ENCODE measurements at places on chromosomes 6 and 20.
A peak's percentile ranks its signal among the peaks of the same experiment; 100 is the strongest.

DNA sequence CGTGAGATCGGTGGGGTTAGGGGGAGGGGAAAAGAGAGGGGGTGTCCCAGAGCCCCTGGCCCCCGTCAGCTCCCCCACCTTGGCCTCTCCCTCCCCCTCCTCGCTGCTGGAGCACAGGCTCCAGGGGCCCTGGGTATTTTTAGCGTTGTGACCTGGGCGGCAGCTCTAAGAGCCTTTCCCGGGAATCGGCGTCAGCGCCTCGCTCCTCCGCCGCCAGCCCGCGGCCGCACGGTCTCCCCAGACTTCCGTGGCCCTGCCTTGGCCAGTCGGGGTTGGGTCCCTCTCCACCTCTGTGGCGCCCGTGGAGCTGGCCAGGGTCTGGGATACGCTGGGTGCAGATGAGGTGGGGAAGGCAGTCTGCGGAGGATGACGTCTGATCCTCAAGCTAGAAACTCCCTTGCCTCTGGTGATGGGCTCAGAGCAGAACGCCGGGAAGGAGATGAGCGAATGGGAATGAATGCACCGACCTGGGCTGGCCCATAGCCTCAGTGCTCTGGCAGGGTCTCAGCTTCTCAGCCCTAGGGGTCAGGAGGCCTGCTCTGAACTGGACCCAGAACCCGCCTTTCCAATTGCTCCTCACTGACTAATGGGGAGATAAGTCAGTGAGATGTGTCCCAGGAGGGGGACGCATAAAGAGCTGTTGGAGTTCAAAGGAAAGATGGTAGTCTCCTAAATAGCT is 883 bp upstream of the DBNDD2 start:
- no peak for DNase-seq

DNA sequence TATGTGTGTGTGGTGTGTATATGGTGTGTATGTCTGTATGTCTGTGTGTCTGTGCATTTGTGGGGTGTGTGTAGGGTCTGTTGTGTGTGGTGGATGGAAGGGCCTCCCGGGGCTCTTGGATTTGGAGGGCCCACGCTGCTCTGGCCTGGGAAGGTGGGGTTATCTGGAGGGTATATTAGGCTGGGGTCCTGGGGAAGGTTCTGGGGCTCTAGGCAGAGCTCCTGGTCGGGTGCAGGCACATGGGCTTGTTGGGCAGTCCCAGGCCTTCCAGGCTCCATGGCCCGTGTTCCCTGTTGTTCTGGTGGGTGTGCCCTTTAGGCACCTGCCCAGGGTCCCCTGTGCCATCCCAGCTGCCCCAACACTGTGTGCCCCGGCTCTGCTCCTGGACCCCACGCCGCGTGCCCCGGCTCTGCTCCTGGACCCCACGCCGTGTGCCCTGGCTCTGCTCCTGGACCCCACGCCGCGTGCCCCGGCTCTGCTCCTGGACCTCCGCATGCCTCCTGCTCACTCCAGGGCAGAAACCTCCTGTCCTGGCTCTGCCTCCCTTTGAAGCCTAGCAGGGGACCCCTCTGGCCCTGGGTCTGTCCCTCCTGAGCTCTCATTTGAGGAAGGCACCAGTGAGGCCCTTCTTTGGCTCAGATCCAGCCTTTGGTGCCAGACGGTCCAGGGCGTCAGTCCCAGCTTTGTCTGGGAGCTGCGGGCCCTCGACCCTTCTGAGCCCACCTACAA is 10.2 kb upstream of the MYT1 start:
- DNase-seq: no peak

DNA sequence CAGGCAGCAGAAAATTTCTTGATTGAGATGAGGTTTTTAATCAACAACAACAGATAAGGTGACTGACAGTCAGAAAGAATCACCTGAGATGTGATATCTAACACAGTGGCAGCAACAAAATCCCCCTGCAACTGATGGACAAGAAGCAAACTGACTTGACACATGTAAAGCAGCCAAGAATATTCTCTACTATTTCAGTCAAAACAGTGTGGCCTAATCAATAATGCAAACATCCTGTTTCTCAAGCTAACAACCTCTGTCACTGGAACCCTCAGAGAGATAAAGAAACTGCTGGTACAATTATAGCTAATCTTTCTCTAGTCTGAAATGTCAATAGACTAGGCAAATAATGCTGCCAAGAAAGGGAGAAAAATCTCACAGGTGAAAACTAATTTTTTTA is 4.6 kb upstream of the CGA start:
- no peak for DNase-seq

DNA sequence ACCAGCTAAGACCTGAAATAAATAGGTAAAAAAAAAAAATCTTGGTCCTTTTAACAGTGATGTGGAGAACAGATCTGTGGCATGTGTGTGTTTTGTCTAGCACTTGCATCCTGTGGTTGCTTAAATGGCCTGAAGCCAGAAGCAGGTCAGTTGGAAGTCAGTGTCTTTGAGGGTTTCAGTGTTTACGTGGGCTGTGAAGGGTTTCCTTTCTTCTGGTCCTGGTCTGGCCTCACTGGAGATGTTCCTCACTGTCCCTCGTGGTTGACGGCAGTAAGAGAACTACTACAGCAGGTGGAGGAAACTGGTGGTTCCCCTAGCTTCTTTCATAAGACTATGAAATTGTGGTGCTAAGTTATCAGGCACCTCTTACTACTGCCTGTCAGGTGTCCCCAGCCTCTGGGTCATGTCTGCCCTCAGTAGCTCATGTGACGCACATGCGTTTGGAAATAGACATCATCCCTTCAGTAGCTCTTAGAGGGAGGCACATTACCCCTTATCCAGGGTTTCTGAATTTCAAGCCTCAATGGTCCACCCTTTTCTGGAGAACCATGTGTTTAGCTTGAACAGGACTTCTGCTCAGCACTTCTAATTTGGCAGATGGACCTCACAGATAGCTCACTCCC is 59.4 kb upstream of the SCP2D1 start:
- no peak for DNase-seq

GRCh38 chr20:10713161-10713560 is 39.4 kb upstream of the JAG1 start:
- DNase-seq: no peak

GRCh38 chr6:164419099-164419498 is 890.3 kb downstream of the C6orf118 start:
- no peak for DNase-seq

DNA sequence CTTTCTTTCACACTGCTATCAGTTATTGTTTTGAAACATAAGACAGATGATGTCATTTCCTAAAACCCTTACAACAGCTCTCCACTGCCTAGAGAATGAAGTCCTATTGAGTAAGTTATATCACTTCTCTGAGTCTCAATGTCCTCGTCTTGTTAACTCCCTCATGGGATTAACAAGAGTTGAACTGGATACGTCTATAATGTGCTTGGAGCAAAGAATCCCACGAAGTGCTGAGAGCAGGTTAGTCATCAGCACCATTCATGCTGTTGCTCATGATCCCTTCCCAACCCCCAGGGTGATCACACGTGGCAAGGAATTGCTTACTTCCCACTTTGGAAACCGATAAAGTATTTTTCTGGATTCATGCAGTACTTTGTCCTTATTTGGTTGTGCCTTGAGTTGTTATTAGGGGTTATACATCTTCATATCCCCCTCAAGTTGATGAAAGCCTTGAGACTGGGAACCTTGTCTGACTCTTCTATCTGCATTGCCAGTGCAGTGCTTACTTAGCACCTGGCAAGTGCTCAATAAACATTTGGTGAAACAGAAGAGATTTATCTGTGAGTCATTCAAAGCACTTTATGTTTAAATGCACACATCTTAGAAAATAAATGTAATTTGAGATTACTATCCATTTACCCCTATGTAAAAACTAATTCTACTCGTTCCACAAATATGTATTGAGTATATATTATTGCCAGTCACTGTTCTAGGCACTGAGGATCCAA is 487.5 kb downstream of the EPM2A start:
- peak; percentile 11 for DNase-seq

- no peak for DNase-seq
Measured at GRCh38 chr6:84050408-84050807, 16.8 kb downstream of the MRAP2 start.

DNA sequence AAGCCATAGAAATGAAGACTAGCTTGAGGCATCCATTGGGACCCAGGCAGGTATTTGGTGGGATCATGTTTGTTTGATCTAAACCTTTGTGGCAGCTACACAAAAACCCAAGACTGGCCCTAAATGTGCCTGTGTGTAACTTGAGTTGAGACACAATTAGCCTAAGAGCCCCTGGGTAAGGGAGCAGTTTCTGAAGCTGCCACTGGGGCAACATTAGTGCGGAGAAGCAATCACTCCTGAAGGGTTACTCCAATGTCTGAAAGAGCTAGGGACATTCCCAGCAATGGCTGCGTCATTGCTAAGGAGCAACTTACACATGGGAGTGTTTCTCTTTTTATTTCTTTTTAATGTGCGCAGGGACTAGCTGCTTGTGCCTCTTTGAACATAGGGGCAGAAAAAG is 67.9 kb upstream of the EEF1E1 start:
- DNase-seq: no peak

DNA sequence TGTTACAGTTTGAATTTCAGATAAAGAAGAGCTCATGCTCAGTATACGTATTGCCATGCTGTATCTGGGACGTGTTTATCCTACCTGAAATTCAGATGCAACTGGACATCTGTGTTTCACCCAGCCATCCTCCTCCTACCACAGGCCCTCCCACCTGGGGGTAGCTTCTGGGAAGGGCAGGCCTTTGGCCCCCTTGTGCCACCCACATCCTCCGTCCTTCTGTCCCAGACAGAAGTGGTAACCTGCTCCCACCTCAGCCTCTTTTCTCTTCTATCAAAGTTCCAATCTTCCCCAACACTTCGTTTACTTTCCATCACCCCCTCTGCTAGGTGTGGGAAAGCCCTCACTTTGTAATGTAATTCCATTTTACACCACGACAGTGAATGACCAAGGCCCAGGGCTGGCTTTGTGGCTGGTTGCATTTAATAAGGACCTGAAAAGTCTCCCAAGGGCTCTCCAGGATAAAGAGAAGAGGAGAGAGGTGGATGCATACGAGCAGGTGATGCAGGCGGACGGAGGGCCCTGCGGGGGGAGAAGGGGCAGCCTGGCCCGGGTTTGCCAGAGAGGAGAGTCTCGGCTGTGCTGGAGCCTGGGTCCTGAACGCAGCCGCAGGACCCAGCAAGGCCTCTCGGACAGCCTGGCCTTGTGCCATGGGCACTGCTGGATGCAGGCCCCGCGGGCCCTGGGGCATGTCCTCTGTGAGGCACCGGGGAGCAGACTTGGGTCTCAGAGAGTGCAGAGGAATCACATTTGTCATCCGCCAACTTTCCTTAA is 98.4 kb downstream of the PSMB1 start:
- DNase-seq: no peak

DNA sequence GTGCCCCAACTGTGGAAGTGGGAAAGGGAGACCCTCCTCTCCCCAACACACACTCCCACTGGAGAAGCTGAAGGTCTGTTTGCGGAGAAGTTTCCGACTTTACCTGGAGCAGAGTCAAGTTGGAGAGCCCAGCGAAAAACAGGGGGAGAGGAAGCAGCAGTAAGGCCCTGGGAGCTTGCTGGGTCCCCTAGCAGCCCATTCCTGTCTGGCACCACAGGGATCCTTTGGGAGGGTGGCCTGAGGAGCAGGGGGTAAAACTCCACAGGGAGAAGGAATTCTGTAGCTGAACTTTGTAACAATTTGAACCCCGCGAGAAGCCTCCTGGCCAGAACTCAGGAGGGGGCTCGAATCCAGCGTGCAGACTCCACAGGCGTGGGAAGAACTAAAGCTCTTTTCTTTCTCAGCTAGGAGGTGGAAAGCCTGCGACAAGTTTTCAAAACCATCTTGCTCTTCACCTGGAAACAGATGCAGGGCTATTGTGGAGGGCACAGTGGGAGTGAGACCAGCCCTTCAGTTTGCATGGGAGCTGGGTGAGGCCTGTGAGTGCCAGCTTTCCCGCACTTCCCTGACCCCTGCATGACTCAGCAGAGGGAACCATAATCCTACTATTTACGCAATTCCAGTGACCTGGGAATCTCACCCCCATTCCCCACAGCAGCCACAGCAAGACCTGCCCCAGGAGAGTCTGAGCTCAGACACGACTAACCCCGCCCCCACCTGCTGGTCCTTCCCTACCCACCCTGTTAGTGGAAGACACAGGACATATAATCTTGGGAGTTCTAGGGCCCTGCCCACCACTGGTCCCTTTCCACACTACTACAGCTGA is 25.8 kb downstream of the SERPINB9 start:
- no peak for DNase-seq

- DNase-seq: no peak
Measured at GRCh38 chr6:113629256-113629655, 227.9 kb upstream of the MARCKS start.

DNA sequence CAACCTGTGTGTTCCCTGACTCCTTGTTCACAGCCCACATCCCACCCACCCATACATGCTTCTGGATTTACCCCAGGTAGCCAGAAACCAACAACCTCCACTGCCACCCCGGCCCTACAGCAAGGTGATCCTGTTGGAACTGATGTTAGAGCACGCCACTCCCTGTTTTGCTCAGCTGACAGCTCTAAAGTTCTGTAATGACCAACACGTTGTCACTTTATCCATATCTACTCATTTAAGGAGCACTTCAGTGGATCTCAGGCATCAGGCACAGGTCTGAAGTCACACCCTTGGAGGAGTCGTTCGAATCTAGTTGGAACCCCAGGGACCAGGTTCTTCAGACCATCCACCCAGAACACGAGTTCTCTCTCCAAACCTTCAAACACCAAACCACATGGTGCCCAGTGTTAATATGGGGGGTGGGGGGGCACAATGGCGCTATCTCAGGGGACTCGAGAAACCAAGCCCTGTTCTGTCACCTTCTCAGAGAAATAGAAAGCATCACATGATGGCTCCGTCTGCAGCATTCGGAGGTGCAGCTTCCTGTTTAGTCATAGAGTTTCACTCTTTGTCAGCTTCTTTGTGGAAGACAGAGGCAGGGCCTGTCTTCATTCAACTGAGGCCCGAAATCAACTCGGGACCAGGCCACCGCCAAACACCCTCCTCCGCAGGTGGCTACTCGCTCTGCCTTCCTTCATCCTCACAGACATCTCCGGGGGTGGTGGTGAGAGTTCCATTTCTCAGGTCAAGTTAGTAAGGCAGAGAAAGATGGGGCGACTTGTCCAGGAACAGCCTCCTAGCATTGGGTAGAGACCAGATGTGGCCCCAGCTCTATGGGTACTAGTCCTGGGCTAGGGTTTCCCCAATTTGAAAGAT is 142.2 kb downstream of the NFATC2 start:
- DNase-seq: no peak

DNA sequence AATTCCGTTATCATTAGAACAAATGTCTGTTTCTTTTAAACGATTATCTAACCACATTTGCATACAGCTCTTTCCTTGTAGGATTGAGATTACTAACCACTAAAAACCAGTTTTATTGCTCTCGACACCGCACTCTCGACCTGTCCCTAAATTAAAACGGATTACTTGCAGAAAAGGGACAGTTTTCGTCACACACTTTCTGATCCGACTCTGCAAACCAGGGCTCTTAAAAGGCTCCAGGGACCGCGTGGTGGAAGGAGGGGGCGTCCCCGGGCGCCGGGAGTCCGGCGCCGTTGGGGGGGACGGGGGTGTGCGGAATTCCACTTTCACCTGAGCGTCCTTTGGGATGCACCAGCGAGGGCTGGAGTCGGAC is 731 bp downstream of the MAK start:
- DNase-seq: peak; percentile 27

All from H54 (cell line).